Activated naive CD4-positive, alpha-beta T cell (primary cell): ENCODE measurements at places on chromosomes 5 and 9.
A peak's percentile ranks its signal among the peaks of the same experiment; 100 is the strongest.

- no peak for DNase-seq
These were observed 261.9 kb downstream of the GADD45G start for GRCh38 chr9:89866701-89867100.

- DNase-seq: no peak
These were observed 8.6 kb upstream of the PHYKPL start for GRCh38 chr5:178241231-178241663.

DNA sequence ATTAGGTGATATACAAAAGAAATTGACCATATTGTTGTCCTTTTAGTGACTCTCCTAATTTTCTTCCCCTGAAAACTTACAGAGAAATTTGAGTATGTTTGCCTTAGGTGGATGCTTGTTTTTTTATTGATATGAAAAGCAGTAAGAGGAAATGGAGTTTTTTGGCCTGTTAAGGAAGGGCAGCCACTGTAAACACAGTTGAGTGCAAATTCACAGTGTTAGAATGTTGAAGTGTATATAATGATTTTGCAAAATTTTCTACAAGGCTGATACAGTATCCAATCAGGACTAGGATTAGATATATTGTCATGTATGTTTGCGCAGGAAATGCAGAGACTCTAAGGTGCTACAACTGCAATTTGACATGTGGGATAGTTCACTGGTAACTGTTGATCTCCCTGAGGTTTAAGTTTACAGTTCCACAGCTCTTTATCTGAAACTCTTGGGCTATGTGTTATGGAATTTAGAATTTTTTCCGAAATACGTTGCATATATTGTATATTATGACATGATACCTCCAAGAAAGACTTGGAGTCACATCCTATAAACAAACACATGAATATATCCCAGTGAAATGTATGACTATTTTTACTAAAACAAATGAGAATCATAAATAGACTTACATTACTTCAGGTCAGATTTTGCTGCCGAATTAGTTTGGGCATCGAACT lies 62.5 kb downstream of the FXN start:
- no peak for DNase-seq

- DNase-seq: no peak
These were observed 214.7 kb downstream of the GAS1 start for GRCh38 chr9:86732514-86733171.

DNA sequence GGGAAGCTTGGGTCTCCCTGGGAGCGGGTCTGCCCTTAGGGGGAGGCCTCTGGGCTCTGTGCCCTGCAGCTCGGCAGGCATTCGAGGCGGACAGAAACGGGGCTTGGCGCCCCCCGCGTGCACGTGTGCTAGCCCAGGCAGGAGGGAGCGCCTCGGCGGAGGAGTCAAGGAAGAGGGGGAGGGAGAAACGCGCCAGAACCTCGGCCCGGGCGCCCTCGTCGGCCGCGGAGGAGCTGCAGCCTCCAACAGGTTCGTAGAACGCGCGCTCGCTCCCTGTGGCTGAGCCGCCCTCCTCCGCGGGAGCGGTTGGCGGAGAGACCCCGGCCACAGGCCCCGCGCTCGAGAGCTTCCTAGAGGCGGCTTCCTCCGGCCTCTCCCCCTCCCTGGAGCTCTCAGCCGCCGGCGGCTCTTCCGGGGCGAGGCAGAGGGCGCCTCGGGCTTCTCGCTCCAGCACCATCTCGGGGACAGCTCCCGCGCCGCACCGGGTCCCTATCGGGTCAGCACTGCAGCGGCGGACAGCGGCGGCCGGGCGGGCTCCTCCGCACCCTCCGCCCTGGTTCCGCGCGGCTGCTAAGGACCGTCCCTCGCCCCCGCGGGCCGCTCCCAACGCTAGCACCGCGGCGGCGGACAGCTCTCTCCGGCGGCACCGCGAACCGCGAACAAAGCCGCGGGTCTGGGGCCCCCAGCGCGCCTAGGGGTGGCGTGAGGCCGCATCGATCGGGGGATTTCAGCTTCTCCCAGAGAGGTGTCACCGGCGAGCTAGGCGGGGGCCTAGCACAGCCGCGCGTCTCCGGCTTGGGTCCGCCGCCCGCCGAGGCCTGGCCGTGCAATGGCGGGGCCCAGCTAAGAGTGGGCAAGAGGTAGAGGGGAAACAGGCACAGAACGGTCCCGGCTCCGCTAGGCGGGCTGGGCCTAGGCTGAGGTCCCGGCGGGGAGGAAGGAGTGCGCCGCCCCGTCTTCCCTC lies 74.6 kb upstream of the CPLX2 start:
- DNase-seq: peak; percentile 46

DNA sequence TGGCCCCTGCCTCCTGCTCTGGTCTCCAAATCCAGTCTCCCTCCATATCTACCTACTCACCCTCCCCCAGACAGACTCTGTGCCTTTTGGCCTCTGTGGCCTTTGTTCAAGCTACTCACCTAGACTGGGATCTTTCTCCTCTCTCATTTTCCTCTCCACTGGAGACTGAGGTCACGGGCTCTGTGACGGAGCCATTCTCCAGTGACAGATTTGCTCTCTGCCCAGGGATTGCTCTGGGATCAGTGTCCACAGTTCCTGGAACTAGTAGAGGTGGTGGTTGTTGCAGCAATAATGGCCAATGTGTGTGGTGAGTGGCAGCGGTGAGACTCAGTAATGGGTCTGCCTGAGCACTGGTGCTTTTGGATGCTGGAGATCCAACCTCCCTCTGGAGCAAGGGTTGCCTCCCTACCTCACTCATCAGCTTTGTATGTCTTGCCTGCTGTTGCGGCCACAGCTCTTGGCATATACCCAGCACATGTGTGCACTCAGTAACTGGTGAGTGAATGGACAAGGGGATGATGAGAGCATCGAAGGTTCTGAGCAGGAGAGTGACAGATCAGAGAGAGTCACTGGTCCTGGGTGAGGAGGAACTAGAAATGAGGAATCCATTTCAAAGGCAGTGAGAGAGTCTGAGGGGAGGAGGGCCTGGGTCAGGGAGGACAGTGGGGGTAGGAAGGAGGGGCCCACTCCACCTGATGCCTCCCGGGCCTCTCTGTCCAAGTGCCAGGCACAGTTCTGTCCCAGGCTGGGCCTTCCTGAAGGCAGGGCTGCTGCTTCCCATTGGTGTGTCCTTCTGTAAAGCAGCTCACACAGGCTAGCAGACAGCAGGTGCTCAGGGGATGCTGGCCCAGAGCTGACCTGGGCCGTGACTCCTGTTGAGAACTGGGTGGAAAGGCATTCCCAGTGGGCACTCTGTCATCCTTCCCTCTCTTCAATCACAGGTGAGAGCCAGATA lies 96.5 kb upstream of the PITX1 start:
- no peak for DNase-seq

DNA sequence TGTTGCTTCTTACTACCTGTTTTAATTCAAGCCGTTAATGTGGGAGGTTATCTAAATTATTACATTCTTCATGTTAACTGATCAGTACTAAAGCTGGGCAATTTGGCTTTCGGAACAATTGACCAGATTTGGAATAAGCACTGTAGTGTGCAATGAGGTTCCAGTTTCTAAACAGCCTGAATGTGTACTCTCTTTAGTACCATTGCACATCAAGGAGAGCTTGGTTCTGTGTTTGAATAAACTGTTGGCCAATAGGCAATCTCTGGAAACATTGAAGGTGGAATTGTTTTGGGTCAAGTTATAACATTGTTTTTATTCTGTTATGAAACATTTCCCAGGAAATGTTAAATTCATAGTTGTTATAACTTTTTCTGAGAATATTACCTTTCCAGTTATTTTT lies 105.2 kb downstream of the PBX3 start:
- no peak for DNase-seq

GRCh38 chr5:31937226-31937625 lies 236.9 kb downstream of the GOLPH3 start:
- DNase-seq: no peak

GRCh38 chr5:926417-927171 lies 33.9 kb downstream of the TRIP13 start:
- DNase-seq: no peak

- DNase-seq: no peak
These were observed 1.4 kb downstream of the KIF20A start for GRCh38 chr5:138180183-138180782.

GRCh38 chr5:39169081-39169480 lies 50.3 kb downstream of the FYB1 start:
- no peak for DNase-seq

DNA sequence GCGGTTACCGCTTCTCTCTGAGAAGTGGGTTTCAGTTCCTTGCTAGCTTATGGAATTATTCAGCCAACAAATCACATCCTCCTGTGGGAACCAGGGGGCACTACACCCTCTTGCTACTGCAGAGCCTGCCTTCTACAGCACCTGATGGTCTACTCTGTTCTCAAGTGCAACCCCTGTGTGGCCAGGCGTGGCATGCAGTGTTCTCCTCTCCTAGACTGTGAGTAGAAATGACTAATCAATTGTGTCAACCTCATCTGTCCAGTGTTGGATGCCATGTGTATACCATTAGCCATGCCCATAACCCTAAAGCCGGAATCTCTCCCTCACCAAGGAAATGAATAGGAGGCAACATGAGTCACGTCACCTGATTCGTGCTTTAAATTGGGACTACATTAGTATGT lies 117.2 kb upstream of the LIFR start:
- DNase-seq: no peak

- DNase-seq: no peak
These were observed 28.8 kb downstream of the TTC39B start for GRCh38 chr9:15278091-15278687.

DNA sequence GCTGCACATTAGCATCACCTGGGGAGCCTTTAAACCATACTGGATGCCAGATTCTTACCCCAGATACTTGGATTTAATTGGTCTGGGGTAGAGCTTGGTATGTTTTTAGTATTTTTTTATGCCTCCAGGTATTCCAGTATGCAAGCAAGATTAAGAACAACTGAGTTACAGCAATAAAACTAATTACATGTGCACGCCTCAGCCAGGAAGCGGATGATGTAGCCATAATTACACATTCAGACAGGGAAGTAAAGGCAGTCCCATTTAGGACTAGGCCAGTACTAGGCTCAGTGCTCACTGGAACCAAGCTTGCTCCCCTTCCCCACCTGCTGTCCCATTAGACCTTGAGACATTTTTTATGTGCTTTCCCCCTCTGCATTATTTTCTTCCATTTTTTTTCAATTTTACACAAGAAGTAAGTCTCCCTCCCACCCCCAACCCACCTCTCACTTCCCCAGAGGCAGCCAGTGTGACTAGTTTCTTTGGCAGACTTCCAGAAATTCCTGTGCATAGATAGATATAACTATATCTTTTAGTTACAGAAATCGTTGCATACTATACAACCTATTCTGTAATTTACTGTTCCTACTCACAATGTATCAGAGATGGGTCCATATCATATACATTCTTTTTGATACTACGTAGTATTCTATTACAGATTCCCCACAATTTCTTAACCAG lies 7.1 kb upstream of the GNAQ start:
- no peak for DNase-seq

DNA sequence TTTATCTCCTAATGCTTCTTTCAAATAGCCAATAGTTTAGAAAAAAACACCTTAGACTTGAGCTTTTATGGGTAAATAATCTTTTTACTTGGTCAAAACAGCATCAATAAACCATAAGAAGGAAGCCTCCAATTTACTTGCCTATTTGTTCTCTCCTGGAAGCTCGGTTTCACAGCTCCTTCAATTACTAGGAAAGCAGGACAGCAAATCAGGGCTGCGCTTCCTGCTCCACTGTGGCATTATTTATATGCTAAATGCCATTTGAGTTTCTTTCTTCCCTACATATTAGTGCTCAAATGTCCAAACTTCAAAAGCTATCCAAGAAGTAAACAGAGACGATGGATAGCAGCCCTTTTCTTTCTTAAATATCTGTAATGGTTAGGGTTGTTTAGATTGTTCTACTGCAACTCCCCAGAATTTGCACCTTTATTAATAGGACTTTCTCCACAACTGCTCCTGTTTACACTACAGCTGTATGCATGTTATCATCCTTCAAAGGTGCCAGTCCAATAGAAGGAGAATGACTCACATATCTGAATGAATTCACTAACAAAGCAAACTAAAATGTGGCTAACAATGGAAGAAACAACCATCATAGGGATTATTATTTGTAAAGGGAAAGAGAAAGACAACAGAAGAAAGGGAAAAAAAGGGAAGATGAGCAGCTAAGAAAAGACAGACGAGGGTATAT lies 58.7 kb downstream of the MED27 start:
- DNase-seq: no peak

DNA sequence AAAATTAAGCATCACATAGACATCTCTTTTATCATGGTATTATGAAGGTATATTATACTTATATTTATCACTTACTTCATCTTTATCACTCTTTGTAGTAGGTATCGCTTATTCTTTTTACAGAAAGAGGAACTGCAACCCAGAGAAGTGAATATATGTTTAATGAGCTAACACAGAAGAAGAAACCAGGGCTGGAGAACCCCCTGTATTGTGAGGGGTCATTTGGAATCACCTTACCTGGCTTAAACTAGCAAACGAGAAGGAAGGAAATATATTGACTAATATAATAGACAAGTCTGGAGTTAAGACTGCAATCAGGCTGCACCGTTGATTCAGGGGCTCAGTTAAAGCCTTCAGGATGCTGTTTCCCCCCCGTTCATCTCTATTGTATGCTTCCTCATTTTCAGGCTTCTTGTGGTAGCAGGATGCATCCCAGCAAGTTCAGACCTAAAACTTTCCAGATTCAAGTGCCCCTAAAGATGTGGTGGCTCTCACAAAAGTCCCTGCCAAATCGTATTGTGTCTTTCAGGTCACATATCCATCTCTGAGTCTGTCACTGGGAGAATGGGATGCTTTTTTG lies 146.4 kb downstream of the GCNT1 start:
- no peak for DNase-seq

DNA sequence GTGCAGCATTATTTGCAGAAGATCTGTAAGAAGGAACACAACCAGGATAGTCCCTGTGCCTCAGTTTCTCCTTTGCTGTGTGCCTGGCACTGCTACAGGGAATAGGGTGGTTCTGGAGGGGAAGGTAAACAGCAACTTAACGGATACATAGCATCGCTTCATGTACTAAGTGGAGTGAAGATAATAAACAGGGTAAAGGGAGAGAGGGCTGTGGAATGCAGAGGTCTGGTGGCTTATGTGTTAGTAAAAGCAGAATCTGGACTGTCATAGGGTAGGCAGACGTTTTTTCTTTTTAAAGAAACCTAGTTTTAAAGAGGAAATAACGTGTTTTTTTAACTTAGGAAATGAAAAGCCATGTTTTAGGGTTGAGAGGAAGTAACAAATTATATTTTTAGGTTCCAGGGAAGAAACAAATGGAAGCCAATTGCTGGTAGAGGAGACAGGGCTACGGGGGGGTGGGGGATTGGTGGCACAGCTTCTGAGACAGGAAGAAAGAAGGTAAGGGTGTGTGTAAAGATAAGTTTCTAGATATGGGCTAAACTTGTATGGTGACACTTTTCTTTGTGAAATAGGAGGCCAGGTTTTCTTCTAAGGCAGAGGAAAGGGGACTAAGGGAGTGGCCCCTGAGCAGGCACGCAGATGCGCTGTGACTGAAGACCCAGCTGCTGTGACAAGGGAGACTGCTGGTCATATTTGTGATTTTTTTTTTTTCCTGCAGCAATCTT lies 1.3 kb downstream of the GNG10 start:
- no peak for DNase-seq
